Activated naive CD8-positive, alpha-beta T cell treated with anti-CD3 and anti-CD28 coated beads for 36 hours (primary cell): ENCODE measurements at places on chromosomes 12 and 14. TPM values are rescaled to one million over a fixed set of nuclear protein-coding genes. Genes with fewer than 3 reads are reported as not detected.

- H3K4me1 ChIP-seq, result peaks cover 36% of the 10 kb centered on the region
- no peaks in the 10 kb centered on the region for H3K36me3 ChIP-seq
- peak overlapping the region; percentile 60 for H3K27ac ChIP-seq
- no peaks in the 10 kb centered on the region for H3K27me3 ChIP-seq
- H3K4me3 ChIP-seq, result peak overlapping the region; percentile 87
Observed at GRCh38 chr14:106845286-106846087, 1319.1 kb downstream of the TMEM121 start.

DNA sequence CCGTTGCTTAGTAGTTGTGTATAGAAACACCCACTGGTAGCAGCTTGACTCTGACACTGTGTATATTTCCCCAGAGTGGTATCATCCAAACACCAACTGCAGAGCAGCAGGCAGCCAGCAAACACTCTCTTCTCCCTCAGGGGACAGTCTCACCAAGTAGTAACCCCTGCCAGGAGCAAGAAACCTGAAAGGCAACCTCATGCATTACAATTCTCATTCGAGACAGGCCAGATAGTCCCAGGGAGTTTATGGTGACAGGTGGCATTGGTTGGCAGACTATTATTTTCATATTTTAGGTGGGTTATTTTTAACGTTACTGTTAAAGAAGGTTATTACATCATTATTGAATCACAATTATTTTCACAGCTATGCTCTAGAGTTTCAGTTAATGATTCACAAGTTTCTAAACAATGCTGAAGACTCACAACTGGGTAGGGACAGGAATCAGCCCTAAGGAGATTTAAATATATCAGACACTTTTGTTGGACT lies 222.8 kb downstream of the EGLN3 start:
- H3K27ac ChIP-seq, result no peak overlapping the region
- DNase-seq, result no peak
- no peaks in the 10 kb centered on the region for H3K4me1 ChIP-seq
- no peaks in the 10 kb centered on the region for H3K36me3 ChIP-seq
- H3K4me3 ChIP-seq, result no peak overlapping the region

GRCh38 chr14:80536456-80536855 lies 325.2 kb upstream of the DIO2 start:
- H3K4me3 ChIP-seq, result no peak overlapping the region
- no peak overlapping the region for H3K27ac ChIP-seq
- no peak for DNase-seq
- H3K27me3 ChIP-seq, result no peaks in the 10 kb centered on the region

Gene C12orf54
- not detected for total RNA-seq

Gene ASB2
- 26.4 TPM for total RNA-seq

Gene SYCP3
- total RNA-seq, result 0.22 TPM
